ENCODE measurements at places on chromosomes 7 and 10.
A peak's percentile ranks its signal among the peaks of the same experiment; 100 is the strongest.

DNA sequence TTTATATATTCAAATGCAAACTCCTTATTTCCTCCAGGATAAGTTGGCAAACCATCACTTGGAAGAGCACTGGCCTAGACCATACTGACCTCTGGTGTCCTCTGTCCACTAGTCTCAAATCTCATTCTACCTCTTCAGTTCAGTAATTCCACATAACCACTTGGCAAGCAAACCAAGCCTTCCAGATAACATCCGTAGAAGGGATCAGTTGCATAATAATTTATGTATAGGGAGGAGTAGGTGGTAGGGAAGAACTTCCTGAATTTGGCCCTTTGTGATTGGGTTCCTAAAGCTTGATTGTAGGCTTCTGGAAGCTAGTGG is 55.0 kb downstream of the WAC start:
- no peak for DNase-seq

DNA sequence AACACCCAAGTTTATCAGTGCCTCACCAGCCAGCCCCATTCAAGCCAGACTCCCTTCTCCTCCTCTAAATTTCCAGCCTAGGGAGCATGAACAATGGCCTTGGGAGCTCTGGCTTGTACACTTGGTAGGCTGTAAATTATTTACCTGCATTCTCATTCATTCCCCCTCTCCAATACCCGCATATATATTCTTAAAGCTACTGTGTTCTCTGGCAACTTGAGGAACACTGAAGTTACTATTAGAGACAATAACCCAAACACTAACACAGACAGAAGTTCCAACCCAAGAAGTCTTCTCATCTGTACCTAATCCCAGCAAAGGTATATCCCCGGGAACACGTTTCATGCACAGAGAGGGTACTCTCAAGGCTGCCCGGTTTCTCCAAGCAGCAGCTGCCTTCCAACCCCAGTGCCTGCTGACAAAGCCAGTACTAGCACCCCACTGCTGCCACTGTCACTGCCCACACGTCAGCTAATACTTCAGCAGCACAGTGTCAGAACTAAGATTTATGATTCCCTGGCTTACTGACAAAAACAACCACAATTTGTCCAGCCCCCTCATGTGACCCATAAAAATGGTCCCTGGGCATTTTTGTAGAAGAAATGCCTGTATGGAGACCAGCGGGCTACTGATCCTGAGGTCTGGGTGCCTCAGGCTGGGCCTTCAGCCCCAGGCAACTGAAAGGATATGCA is 3.1 kb downstream of the WDR91 start:
- DNase-seq: no peak

- no peak for DNase-seq
Measured at GRCh38 chr7:55486991-55487390, 85.3 kb downstream of the VOPP1 start.

DNA sequence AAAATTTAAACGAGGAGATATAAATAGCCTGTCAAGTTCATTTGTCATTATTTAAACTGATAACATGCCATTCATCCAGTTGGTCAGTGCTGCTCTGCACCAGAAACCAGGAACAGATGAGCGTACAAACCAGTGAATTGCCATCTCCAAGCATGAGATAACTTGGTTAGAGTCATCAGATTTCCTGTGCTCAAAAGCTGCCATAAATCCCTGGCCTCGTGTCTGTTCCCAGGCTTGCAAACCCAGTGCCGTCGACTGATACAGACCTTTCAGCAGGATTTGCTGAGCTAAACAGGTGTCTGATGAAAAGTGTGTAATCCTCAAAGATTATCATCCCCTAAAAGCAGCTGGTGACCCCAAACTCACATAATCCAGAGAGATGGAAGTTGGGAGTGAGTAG is 96.0 kb upstream of the SAMD8 start:
- DNase-seq: no peak

DNA sequence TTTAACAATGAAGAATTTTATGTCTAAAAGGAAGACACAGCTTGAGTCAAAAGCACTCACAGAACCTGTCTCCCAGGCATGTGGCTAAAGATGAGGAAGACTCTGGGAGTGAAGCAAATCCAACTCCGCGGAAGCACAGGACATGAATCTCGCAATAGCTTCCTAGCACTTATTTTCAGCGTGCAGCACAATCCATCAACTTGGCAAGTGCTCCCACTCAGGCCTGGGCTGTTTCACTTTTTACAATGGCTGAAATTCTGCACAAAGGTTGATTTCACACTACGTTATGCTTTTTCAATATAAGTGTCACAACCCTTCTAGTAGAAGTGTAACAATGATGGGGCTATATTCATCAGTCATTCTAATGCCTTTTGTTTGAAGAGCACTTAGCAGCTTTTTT is 180.2 kb downstream of the XPNPEP1 start:
- DNase-seq: no peak

- DNase-seq: no peak
Measured at GRCh38 chr10:93742633-93743349, 14.9 kb upstream of the LGI1 start.

DNA sequence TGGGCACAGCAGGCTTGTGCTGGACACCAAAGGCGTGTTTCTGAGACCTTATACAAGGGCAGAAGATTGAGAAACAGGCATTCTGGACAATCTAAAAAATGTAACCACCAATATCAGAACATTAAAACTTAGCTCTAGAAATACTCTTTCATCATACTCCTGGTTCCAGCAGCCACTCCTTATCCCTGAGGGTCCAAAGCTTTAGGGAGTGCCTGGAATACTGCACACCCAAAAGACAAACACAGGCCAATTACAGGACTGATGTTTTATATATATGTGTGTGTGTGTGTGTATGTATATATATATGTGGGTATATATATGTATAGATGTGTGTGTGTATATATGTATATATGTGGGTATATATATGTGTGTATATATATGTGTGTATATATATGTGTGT is 39.6 kb downstream of the FAM171A1 start:
- DNase-seq: no peak

- DNase-seq: no peak
Measured at GRCh38 chr7:54877683-54878082, 118.7 kb upstream of the SEC61G start.

GRCh38 chr7:103031781-103032180 is 42.8 kb downstream of the FBXL13 start:
- no peak for DNase-seq

DNA sequence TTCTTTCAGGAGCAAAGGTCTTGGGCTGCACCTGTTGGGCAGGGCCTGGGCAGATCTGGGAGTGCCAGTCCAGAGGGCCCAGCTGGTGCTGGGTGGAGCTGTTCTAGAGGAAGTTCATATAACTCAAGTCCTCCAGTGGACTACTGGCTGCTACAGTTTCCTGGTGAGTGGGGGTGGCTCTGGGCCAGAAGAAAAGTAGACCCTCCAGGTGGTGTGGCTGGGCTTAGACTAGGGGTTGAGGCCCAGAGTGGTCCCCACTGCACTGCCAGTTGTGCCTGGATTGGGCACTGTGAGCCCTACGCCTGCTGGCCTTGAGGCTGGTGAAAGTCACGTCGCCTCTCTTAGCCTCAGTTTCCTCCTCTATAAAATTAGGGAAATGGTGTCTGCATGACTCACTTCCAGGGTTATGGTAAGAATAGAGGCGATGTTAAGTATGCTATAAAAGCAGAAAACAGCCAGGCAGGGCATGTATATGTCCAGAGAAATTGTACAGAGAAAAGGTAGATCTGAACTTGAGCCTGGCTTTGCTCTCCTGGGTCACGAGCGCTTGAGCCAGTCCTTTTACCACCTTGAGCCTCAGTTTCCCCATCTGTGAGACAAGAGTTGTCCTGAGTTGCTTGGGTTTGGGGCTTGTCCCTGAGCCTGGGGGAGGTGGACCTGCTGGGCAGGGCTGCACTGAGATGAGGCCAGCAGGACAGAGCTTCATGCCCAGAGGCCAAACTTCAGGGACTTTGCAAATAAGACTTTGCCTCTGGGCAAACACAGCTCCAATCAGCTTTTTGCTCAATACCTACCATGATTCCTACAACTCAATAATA is 3.8 kb upstream of the CLDN3 start:
- DNase-seq: no peak

DNA sequence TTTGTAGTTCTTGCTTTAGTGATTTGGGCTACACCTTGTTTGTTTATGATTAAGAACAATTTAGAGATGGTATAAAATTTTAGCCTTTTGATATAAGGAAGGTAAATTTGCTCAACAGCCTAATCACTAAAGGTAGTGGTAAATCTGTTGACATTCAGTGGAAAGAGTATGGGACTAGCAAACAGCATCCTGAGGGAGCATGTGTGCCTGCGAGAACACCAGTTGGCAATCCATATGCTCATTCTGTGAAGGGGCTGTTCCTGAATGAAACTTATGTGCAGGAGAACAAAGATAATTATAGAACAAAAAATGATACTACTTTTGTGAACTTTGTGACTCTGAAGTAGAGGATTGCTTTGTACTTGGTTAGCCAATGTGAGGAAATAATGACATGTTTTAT is 44.0 kb downstream of the CAPZA2 start:
- DNase-seq: no peak

DNA sequence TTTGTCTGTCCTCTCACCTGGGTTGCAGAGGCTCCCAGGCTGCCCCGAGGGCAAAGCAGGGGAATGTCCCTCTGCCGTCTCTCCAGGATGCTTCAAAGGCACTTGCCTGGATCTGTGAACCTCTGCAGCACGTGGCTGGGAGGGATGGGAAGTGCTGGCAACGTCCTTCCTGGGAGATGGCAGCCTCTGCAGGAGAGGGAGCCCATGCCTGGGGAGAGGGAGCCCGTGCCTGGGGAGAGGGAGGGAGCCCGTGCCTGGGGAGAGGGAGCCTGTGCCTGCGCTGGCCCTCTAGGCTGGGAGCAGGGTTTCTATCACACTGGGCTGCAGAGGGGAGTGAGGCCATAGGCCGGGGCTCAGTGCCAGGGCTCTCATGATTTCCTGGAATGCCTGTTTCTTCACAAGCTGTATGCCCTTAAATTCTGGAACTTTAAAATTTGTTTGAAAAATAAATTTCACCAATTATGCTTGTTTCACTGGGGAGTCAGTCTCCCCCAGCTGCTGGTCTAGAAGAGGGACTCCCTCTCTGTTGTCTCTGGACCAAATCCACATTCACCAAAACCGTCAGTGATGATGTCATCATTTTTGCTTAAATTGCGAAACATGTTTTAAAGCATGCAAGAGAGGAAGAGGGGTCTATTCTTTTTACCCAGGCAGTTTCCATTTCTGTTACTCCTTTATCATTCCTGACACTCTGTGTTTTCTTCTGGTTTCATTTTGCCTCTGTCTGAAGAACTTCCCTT is 135.7 kb downstream of the DNAJB6 start:
- DNase-seq: no peak

DNA sequence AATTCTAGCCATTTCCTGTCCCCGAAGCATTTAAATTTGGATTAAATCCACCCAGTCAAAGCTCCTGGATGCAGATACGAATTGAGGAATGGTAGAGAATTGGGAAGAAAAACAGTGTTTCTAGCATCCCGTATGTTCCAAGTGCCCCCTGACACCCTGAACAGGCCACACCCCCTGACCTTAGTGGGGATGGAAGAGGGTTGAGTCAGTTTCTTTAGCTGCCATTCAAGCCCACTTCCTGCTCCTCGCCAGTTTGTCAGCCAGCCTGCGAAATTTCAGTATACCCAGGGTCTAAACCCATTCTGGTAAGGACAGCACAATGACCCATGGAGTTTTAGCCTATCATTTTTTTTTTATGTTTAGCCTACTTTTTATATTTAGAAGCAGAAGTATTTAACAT is 101.1 kb downstream of the PKD1L1 start:
- DNase-seq: no peak

- DNase-seq: no peak
Measured at GRCh38 chr7:155141562-155141961, 71.4 kb downstream of the HTR5A start.

GRCh38 chr10:81873932-81874816 is 820 bp upstream of the NRG3 start:
- DNase-seq: peak; percentile 84

DNA sequence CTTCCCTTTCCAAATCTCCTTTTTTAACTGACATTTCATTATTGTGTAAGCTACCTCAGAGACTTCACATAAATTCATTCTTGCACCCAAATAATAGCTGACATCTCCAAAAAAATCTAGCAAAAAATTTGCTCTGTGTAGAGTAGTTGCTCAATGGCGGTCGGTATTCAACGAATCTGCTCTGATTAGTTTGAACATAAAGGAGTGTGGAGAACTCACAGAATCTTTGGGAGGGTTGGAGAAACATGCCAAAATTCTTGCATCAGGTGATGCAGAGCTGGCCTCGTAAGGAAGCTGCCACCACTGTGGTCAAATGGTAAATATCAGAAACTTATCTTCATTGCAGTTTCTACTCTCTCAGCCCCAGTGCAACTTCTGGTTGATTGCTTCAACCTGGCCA is 201.2 kb upstream of the MDFIC start:
- no peak for DNase-seq

DNA sequence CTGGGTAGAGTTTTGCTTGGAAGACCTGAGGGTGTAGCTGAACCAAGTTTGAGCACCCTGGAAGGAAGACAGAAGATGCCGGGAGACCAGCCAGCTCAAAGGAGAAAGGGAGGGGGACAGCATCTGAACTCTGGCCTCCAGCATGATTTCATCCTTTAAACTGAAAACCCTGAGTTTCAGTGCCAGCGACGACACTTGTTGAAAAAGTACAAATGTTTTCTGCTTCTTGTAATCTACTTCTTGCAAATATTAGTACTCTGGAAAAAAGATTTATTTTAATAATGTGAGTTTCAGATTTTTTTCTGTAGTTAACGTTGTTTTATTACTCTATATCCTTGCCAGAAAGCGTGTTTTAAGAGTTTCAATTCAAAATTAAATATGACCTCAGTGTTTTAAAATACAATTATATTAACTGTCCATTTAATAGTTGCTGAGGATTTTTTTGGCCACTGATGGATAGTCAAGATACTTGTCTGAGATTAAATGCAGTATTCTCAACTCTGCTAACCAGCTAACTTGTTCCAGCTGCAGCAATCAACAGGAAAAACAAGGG is 227.7 kb downstream of the MGMT start:
- DNase-seq: no peak

GRCh38 chr7:132773527-132773956 is 197.3 kb upstream of the PLXNA4 start:
- DNase-seq: no peak

DNA sequence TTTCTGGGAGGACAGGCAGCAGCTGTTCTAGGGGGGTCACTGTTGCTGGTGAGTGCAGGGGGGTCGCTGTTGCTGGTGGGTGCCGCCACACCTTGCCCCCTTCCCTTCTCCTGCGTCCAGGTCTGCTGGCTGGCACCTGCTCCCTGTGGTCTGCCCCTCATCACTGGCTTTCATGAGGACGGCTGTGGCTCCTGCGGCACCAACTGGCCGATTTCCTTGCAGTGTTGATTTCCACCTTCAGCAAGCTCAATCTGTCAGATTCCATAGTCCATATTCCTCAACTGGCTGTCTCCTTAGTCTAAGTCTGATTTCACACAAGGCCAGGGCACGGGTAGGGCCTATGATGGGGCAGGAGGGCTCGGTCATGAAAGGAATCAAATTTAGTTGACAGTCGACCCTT is 23.4 kb upstream of the GRB10 start:
- no peak for DNase-seq
